ENCODE measurements at places on chromosomes 12 and 14.

- no peak for DNase-seq
Observed at GRCh38 chr14:104892531-104893434, 27.7 kb downstream of the CEP170B start.

DNA sequence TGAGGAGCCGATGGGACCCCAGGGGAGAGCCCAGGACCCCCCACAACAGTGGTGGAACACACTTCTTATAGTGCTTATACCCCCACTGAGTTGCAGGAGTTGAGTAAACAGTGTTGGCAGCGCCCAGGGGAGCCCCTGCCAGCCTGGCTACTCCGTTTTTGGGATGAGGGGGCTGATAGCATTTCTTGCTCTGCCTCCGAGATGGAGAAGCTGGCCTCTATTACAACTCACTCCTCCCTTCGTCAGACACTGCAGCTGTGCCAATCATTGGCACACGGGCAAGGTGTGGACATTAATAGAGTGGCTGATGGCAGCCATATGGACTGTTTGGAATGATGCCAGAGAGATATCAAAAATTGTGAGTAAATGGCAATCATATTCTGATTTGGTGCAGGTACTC is 94.9 kb upstream of the TMPO start:
- DNase-seq = no peak

- no peak for DNase-seq
Observed at GRCh38 chr12:101941306-101942249, 64.2 kb downstream of the DRAM1 start.

- DNase-seq = no peak
Observed at GRCh38 chr12:31765931-31766330, 37.1 kb upstream of the AMN1 start.

- no peak for DNase-seq
Observed at GRCh38 chr12:75154388-75154787, 55.3 kb downstream of the KCNC2 start.

GRCh38 chr12:121713793-121714192 is 1.2 kb downstream of the TMEM120B start:
- no peak for DNase-seq

- no peak for DNase-seq
Observed at GRCh38 chr12:46160101-46160980, 108.5 kb downstream of the SLC38A1 start.

GRCh38 chr14:59427653-59428580 is 37.3 kb downstream of the GPR135 start:
- no peak for DNase-seq

- no peak for DNase-seq
Observed at GRCh38 chr14:80681651-80682050, 259.9 kb downstream of the CEP128 start.

GRCh38 chr12:130137040-130138018 is 24.9 kb upstream of the FZD10 start:
- no peak for DNase-seq

DNA sequence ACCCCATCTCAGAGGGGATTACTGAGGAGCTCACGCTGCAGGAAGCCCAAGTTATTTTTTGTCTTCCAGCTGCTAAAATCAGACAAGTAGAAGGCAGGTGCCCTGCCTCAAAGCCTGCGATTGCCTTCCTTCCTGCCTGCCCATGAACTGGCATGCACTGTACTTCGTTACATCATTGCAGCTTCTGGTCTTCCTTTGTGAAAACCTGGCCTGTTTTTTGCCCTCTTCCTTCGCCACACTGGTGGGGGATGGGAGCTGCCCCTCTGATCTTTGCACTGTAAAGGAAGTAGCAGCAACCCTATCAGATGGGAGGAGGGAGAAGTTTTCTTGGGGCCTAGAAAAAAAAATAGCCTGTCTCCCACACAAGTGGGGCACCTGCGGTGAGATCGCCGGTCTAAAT is 1098.7 kb downstream of the BCL11B start:
- no peak for DNase-seq

- no peak for DNase-seq
Observed at GRCh38 chr14:69285661-69286255, 25.8 kb downstream of the GALNT16 start.

- DNase-seq = no peak
Observed at GRCh38 chr12:9870286-9870866, 1.2 kb upstream of the CLEC2B start.

DNA sequence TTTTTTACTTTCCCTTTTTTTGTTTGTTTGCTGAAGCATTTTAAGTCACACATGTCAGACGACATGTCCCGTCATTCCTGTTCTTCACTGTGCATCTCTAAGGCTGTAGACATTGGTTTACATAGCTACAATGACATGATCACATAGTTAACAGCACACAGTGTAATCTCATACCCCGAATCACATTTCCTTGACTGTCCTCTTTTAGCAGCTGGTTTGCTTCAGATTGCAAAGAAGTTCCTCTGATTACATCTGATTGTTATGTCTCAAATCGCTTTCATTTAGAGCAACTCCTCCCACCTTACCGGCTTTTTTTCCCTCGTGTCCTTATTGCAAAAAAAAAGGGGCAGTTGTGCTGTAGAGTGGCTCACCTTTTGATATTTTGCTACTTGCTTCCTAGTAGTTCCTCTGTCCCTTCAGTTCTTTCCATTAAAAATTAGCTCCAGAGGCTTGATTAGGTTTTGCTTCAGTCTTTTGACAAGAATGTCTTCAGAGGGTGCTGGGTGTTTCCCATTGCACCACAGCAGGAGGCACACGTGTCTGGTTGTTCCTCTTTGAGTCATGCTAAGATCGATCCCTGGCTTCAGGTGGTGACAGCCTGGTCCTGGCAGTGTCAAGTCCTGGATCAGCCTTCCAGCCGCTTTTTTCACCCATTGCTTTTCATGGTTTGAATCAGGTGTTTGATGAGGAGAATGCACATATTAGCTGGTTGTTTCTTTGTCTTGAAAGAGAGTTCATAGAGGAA is 35.0 kb downstream of the ZNF664 start:
- no peak for DNase-seq
